ENCODE measurements at places on chromosomes 5 and 9.

- DNase-seq, result no peak
These were observed 31.8 kb upstream of the FRRS1L start for GRCh38 chr9:109198736-109199382.

DNA sequence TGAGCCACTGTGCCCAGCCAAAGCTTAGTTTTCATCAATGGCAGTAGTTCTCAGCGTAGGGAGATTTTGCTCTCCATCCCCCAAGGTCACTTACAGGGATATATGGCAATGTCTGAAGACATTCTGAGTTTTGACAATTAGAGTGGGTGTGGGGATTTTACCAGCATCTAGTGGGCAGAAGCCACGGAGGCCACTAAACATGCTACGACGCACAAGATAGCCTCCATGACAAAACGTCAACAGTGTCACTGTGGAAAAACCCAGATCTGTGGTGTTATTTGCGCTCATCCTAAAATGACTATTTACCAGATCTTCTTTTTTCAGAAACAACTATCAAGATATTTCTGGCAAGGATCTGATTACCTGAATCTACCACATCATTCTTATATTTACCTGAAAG is 68.2 kb downstream of the CDC14B start:
- DNase-seq, result no peak

- no peak for DNase-seq
These were observed 173.1 kb downstream of the SYK start for GRCh38 chr9:90974643-90975245.

DNA sequence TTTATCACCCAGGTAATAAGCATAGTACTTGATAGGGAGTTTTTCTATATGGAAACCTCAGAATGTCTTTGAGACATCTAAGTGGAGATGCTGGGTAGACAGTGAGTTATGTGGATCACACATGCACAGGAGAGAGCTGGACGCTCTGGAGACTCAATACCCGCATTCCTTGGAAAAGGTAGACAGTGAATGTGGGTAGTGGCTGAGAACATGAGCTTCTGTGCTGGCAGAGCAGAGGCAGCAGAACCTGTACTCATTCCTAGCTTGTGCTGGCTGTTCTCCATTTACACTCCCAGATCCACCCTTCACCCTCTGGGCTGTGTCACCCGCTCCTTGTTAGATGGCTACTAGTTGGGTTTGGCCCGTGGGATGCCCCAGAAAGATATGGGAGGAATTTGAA is 269.8 kb downstream of the ASTN2 start:
- no peak for DNase-seq

GRCh38 chr9:72006501-72006900 is 53.9 kb downstream of the C9orf57 start:
- DNase-seq, result no peak

DNA sequence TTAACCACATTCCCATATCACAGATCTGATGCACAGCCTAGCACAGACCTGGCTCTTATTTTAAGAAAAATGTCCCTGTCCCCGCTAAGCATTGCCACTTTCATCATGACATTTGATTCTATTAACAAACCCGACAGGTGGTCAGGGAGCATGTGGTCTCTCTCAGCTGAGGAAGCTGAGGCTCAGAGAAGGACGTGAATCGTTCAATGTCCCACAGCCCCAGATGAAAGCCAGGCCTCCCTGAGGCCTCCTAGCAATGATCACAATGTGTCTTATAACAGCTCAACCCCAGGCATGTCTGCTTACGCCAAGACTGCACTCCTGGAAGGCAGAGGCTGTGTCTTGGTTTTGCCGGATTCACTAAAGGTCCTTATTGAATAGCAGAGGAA is 10.4 kb upstream of the CRB2 start:
- no peak for DNase-seq

GRCh38 chr5:104444656-104445055 is 882.1 kb upstream of the NUDT12 start:
- no peak for DNase-seq

DNA sequence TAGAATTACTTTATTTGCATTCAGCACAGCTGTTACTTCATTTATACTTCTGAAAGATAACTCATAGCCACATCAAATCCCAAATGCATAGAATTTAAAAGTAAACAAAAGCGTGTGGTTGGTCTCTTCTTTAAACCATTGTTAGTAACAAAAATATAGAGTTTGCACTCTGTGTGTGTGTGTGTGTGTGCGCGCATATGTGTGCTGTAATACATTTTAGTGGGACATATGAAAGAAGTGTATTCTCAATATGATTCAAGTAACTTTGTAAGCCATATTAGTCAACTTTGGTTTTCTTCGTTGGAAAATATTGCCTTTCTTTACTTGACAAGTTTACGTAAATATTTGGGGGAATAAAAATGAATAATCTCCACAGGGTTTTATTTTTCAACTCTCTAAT is 106.1 kb upstream of the PRRC1 start:
- no peak for DNase-seq

GRCh38 chr9:90256345-90256744 is 386.3 kb downstream of the DIRAS2 start:
- no peak for DNase-seq

DNA sequence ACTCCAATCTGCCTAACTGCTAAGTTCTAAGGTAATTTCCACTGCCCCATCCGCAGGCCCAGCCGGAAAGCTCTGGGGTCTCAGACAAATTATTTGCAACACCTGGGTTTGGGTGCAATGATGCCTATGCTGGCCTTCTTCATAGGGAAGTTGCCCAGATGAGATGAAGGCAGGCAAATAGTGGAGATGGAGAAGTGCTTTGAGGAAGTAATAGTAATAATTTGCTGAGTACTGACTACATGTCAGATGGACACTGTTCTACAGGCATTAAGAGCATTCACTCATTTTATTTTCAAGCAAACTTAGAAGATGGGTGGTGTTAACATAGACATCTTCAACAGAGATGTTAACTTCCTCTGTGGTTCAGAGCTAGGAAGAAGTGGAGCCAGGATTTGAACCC is 3.8 kb downstream of the PCDH12 start:
- no peak for DNase-seq

DNA sequence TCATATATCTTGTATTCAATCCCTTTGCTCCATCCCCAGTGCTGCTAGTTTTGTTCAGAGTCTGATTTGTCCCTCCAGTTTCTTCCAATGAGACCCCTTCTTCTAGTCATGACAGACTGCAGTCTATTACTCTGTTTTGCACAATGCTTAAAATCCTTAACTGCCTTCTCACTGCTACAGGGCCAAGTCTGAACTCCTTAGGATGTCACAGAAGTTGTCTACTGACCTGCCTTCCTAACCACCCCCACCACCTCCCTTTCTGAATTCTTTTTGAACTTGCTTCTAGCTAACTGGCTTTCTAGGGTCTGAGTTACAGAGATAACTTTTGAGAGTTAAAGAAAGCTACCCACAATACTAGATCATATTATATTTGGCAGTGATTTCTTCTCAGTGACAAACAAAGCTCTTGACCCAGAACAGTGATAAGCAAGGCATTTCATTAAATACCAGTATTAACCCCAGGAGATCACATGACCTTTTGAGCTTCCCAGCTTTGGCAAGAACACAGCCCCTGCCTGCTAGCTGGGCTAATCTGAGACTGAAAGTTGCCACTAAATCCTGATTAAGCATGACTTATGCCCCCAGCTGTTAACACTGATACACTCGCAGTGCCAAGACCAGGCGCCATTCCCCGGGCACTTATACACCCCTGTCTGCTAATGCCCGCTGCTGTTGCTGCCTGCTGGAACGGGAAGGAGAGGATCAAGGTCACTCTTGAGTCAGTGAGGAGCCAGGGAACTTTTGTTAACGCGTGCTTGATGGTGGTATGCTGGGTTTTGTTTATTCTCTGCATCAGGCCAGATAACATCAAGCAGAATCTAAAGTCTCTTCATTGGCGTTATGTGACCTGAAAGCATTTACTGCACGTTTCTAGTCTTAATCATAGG is 36.4 kb upstream of the ADAMTSL1 start:
- no peak for DNase-seq

GRCh38 chr5:134019636-134020035 is 14.9 kb upstream of the VDAC1 start:
- no peak for DNase-seq

- DNase-seq, result no peak
These were observed 132.5 kb downstream of the CACNA1B start for GRCh38 chr9:138009803-138010690.

- no peak for DNase-seq
These were observed 4.6 kb upstream of the SLC9A3 start for GRCh38 chr5:528629-529511.
